CD4-positive, alpha-beta T cell treated with Interleukin-15 for 1 hour (primary cell): ENCODE measurements at places on chromosomes 3 and 15.

- no peak for DNase-seq
Observed at GRCh38 chr3:62942764-62943163, 67.5 kb upstream of the CADPS start.

- peak; percentile 25 for DNase-seq
Observed at GRCh38 chr3:69012800-69013252, 658 bp downstream of the EOGT start.

DNA sequence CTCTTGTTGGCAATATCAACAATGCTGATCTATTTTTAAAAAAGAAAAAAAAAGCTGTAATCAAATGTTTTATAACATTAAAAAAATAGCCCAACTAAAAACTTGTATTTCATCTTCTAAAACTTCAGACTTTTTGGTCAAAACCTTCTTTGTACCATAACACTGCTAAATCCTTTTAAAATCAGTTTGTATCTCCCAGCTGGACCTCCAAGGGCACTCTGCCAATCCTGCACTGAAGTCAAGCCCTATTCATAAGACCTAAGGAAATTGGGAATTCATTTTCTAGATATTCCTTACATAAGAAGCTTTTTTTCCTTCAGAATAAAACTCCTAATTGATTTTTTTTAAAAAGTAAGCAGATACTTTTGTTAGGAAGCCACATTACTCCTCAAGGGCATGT is 38.2 kb upstream of the HCLS1 start:
- DNase-seq, result no peak

DNA sequence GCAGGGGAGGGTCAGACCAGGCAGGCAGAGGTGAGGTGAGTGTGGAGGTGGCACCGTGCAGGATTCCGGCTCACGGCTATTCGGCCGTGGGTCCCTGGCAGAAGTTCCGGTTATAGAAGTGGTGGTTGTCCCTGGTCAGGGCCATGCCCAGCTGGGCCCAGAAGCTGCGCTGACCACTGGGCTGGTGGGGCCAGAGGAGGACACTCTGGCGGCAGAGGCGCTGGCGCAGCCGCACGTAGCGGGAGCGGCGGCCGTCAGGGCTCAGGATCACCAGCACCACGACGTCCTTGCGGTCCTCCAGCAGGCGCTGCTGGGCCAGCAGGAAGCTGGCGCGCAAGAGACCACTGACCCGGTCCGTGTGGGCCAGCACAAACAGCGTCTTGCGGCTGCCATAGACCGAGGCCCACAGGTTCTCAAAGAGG is 4.3 kb downstream of the TLR9 start:
- no peak for DNase-seq

DNA sequence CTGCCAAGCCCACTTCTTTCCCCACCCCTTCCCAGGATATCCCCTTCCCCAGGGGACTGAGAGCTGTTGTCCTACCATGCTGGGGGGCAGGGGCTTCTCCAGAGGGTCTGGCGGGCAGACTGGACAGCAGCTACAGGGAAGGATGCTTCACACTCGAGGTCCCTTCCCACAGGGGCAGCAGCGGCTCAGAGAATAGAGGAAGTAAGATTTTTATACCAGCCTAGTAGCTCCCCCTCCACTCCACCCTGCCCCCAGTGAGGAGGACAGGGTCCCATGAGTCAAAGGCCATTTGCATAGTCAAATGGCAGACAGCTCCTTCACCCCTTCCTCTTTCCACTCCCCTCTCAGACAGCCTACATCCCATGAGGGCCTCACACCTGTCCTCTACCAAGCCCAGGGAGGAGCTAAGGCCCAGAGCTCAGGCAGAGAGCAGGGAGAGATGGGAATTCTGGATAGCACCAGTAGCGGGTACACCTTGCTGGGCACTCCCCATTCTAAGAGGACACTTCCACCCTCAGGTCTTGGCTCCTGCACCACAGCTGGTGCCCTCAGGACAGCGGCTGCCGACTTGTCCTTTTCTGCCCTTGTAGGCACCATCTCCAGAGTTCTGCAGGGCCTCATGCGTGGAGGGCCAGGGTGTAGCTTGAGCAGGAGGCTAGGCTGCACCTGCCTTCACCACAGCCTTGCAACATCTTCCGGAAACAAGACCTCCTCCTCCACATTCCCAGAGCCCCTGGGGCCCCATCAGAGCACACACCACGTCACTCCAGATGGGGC is at the start of gene TLR9:
TSS of gene TLR9 (minus strand) at position 194 of the 777 bp plus-strand sequence. CDS start at position 78, 116 bp downstream.
- peak; percentile 81 for DNase-seq

- DNase-seq, result no peak
Observed at GRCh38 chr3:58028902-58029301, 20.7 kb downstream of the FLNB start.

GRCh38 chr3:157447026-157447694 is 10.5 kb downstream of the PTX3 start:
- DNase-seq, result no peak

DNA sequence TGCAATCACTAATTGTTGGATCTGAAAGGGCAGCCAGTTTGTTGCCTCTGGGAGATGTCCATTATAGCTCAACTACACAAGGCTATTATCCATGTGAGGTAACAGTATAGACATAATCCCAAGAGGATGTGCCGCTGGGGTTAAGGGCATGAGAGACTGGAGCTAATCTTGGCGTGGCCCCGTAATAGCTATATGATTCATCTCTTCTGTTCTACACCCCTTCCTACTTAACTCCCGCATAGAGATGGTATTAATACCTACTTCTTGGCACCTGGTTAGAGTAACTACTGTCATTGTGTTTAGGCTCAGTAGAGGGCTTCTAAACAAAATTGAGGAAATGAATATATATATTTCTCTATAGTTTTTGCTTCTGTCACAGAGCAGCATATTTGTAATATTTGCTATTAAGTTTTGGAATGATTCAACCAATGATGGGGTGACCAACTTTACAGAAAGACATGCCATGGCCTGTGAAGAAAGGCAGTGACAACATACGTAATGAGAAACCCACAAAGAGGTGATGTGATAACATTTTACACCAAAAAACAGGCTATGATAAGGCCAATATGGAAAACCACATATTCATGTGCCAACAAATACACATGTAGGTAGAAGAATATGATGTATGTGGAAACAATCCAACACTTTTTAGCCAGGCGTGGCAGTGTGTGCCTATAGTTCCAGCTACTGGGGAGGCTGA is 76.8 kb upstream of the DPH6 start:
- DNase-seq, result no peak

DNA sequence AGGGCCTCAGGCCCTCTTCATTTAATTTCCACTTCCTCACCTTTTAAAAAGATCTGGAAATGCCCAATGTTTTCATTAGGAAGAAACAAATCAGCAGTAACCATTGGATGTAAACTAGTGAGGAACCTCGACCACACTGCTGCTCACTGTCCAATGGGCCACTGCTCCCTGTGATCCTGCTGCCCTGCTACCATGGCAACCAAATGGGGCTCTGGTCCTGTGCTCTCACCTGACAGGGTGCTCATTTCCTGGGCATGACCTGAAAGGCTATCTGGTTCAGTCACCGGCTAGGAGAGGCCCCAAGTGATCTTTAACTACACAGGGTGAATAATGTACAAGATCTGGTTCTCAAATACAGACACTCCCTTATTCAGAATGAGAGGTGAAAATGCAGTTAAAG is 54.6 kb downstream of the ARHGEF3 start:
- DNase-seq, result no peak

DNA sequence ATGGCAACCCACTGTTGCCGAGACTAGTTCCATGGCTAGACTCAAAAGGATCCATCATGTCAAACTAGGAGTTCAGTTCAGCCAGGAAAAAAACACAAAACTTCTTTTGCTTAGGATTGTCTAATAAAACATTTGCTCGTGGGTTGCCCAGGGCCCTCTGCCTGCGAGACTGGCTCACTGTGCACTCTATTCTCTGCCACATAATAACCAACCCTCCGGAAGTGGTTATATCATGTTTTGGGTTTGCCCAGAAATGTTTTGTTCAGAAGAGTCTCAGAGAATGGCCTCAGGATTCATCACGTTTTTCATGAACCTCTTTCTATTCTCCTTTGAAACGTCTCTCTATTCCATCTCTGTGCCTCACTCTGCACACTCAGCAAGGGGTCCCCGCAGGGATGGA is 216.1 kb downstream of the SV2B start:
- DNase-seq, result no peak

GRCh38 chr3:111859061-111859973 is at the start of gene PHLDB2:
TSS of gene PHLDB2 (plus strand) at chr3:111859265. CDS start at chr3:111884078, 24,813 bp downstream.
- DNase-seq, result peak; percentile 66

- no peak for DNase-seq
Observed at GRCh38 chr15:96160800-96161199, 169.7 kb upstream of the NR2F2 start.

DNA sequence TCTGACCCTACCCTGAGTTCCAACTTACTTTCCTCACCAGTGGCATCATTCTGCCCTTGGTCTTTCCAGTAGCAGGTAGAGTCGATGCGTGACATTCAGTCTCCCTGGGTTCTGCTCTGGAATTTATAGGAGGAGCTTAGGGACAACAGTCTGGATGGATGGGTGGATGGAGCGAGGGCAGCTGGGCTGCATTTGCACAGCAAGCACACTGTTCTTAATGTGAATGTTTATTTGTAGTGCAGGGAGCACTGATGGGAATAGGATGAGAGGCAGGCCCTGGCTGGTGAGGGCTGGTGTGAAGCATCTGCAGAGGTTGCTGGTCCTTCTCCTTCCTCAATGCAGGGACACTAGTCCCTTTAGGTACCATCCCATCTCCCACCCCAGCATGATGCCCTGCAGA is 176.2 kb downstream of the EPHB1 start:
- no peak for DNase-seq

DNA sequence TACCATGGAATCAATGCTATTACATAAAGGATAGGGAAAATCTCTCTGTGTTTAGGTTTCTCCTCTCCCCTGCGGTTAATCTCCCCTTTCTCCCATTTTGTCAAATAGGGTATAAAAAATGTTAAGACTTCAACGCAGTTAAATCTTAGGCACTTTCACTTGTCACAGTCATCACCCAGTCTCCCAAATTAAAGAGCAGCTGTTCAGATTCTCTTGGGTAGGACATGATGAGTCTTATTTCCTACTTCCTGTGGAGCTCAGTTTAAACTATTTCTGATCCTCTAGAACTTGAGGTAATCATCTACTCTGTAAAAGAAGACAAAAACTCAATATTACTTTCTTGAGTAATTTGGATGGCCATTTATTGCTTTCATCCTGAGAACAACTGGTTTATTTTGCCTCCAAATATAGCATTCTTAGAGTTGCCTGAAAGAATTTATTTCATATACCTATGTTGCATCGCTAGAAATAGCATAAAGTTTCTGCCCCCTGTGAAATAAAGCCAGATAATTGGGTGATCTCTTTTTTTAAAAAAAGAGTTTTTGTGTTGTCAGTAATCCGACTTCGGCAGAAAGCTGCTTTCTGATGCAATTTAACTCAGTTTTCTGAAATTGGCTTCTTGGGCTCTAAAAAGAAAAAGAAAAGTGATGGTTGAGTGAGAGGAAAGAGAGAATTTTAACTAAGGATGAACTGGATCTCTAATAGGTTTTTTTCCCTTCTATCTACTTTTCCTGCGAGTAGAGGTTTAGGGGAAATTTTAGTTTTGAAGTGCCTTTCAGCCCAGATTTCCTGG is 20.7 kb downstream of the RAP2B start:
- DNase-seq, result no peak

DNA sequence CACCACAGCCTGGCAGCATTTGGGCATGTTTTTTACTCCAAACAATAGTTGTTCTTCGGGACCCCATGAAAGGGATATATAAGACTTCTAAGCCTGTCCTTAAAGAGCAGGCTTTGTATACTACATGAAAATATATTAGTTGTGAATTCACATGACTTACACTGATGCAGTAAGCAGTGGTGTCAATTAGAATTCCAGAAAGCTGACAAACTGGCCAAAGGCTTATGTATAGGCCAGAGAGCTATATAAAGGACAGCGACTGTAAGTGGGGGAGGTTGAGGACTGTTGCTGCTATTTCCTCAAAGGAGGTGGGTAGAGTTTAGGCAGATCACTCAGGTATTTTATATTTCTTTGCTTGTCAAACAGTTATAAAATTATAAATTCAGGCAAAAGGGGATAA is 24.8 kb downstream of the KPNA4 start:
- no peak for DNase-seq

DNA sequence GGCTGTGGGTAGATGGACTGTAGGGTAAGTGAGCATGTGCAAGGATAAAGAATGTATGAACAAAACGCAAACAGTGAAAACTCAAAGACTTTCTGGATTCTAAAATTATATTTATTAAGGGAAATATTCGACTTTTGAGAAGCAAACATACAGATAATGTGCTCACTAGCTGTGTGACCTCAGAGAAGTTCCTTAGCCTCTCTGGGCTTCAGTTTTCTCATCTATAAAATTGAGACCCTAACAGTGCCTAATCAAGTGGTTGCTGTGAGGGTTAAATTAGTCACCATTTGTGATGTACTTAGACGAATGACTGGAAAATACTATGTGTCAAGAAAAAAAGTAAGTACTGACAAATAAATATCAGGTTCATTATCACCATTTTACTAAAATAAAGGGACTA is 261.7 kb downstream of the MAGI1 start:
- no peak for DNase-seq

DNA sequence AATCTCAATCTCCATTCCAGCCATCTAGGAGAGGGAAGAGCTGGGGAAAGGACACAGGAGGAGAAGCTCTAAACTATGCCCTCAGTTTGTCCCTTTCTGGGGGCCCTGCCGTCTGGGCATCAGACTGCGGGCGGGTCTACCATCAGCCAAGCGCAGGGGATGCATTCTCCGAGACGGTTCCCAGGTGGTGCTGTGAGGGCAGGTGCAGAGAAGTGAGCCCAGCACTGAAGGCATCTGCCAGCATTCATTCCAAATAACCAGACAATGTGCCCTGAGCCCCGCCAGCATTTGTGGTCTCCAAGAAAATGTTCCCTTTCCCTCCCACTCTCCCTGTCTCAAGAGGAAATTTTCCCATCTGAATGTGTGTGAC is 265.7 kb downstream of the XXYLT1 start:
- DNase-seq, result no peak

DNA sequence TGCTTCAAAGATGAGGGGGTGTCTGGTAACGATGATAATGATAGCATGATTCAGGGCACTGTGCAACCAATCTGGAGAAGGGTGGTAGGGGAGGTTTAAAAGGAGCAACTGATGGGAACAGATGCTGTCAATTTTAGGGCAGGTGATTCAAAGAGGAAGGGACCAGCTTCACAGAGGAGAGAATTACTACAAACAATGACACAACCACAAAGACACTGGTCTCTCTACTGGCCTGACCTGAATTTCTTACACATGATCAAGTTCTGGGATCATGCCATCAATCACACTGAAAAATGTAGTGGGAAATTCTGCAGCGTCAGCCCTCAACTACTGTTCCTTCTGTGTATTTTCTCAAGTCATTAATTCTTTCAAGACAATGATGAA is 2.6 kb upstream of the CDV3 start:
- DNase-seq, result no peak

DNA sequence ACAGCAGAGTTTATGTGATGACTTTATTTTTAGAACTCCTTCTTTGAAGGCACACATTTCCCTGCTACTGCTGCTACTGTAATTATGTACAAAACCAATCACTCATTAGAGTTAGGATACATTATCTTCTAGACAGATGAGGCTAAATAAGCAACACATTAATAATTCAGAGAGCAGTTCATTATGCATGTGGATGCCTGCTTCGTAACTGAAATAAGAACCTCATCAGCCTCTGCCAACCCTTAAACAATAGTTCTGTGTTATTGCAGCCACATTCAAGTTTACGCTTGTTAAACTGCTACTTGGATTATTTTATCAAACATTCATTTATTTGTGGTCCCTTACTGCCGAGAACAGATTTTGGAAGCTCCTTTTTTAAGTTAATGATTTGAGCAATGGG is 52.5 kb upstream of the C15orf61 start:
- DNase-seq, result no peak
